Aorta (tissue), 5 donors: ENCODE measurements at places on chromosomes 2 and 18. TPM values are rescaled to one million over a fixed set of nuclear protein-coding genes. Genes with fewer than 3 reads are reported as not detected.

The EHBP1 gene
- 12.0 TPM for polyA plus RNA-seq

The CNNM3 gene
- 2.9 TPM for polyA plus RNA-seq

The TOGARAM2 gene
- 2.2 TPM for polyA plus RNA-seq

The ANKRD30BL gene
- polyA plus RNA-seq: not detected

The IRS1 gene
- polyA plus RNA-seq: 2.5 TPM

The ACKR3 gene
- polyA plus RNA-seq: 37.5 TPM

The CDK15 gene
- 0.56 TPM for polyA plus RNA-seq

The ANKRD30B gene
- not detected for polyA plus RNA-seq

The GLI2 gene
- 1.9 TPM for polyA plus RNA-seq

The QPCT gene
- polyA plus RNA-seq: 1.9 TPM

The SNTG2 gene
- not detected for polyA plus RNA-seq

The EVA1A gene
- 6.0 TPM for polyA plus RNA-seq

The ABCB6 gene
- polyA plus RNA-seq: 16.5 TPM

The IL36A gene
- polyA plus RNA-seq: not detected

The CHRNA1 gene
- 2.0 TPM for polyA plus RNA-seq

The FEZ2 gene
- 57.6 TPM for polyA plus RNA-seq

The CDH7 gene
- not detected for polyA plus RNA-seq

The GPR155 gene
- polyA plus RNA-seq: 1.9 TPM

The NR4A2 gene
- polyA plus RNA-seq: 29.2 TPM

The APCDD1 gene
- polyA plus RNA-seq: 45.5 TPM

The INO80B gene
- 18.2 TPM for polyA plus RNA-seq

The CYTIP gene
- 5.0 TPM for polyA plus RNA-seq

The CCDC138 gene
- polyA plus RNA-seq: 0.25 TPM

The CRYBA2 gene
- not detected for polyA plus RNA-seq

The EDAR gene
- polyA plus RNA-seq: not detected
